ENCODE measurements at places on chromosomes 3 and 15.

- DNase-seq, result no peak
Observed at GRCh38 chr3:57792198-57792597, 36.1 kb downstream of the SLMAP start.

- DNase-seq, result no peak
Observed at GRCh38 chr3:64368257-64369020, 143.2 kb upstream of the PRICKLE2 start.

GRCh38 chr3:1734494-1735122 is 364.1 kb upstream of the CNTN4 start:
- DNase-seq, result no peak

DNA sequence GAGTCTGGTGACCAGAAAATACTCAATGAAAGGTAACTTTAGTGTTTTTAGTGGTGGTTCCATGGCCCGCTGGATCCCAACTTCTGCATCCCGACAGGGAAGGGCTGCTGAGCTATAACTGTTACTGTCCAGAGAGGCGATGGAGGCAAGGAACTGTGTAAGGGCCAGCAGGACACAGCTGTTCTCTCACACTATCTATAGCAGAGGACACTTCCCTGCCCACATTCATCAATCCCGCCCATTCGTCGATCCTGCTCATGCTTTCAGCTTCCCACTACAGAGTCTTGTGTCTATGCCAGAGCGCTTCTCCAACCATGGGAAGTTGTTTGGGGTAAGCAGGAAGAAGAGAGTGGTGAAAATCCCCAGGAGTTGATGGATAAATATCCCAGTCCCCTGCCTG is 8.4 kb downstream of the COLQ start:
- DNase-seq, result no peak

DNA sequence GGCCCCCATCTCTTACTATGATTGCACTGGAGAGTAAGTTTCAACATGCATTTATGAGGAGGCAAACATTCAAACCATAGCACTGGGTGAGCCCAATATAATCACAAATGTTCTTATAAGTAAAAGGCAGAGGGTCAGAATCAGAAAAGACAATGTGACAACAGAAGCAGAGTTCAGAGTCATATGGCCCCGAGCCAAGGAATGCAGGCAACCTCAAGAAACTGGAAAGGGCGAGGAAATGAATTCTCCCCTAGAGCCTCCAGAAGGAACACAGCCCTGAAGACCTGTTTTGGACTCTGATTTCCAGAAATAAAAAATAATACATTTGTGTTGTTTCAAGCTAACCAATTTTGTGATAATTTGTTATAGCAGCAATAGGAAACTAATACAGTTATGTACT is 81.3 kb upstream of the ABI3BP start:
- no peak for DNase-seq

GRCh38 chr3:29064085-29064484 is 216.8 kb upstream of the RBMS3 start:
- DNase-seq, result no peak

DNA sequence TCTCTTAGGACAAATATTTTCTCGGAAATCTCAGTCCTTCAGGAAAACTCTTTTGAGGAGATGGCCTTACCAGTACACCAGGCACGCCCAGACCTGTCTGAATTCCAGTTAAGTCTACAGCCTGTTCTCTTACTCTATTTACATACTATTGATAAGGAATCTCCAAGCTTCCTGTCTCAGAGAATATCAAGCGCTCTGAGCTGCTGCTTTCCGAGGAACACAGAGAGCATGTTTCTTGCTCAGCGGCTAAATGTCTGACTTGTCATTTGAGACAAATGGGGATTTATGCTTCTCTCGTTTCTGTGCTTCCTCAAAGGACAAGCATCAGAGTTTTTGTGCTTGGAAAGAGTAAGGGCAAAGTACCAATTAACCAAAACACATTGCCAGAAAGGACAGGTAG is 112.4 kb upstream of the CCDC54 start:
- DNase-seq, result no peak

DNA sequence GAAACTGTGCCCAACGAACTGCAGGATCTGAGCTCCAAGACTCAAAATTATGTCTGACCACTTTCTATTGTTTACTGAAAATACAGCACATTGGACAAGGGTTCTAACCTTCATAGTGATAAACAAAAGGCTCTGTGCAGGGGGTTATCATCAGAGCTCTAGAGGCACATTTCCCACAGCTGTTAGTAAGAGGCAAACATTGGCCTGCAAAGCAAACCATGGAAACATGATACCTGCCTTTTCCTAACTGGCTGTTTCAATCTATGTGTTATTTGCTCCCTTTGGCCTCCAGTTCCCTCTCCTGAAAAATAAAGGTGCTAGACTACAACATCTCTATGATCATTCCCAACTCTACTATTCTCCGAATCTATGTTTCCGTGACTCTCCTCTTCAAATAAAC is 159.7 kb upstream of the ARHGEF26 start:
- DNase-seq, result no peak

GRCh38 chr3:115218859-115219258 is 71.8 kb upstream of the ZBTB20 start:
- DNase-seq, result no peak

DNA sequence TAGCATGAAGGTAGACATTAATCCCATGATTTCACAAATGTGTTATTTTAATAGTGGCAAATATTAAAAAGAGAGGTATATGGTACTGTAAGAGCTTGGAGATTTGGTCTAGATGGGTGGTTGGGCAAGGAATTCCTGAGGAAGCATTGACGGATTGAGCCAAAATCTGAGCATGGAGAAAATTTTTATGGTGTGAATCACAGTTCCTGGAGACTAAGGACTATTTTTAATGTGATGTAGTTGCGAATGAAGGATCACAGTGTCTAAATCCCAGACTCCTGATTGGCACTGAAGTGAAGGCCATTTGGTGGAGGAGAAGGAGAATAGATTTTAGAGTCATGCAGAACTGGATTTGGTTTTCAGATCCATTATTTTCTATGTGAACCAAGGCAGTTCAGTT is 188.7 kb upstream of the FEZF2 start:
- DNase-seq, result no peak

- DNase-seq, result no peak
Observed at GRCh38 chr3:192417017-192417416, 310.3 kb downstream of the FGF12 start.

DNA sequence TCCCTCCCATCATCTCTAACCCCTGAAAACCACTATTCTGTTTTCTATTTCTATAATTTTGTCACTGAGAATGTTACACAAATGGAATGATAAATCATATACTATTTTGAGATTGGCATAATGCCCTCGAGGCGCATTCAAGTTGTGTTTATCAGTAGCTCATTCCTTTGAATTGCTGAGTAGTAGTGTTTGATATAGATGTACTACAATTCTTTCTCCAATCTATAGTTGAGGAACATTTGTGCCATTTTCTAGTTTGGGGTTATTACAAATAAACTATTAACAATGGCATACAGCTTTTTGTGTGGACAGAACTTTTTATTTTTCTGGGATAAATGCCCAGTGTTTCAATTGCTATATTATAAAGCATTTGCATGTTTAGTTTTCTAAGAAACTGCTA is 86.0 kb downstream of the CCR1 start:
- DNase-seq, result no peak

GRCh38 chr3:188001093-188001492 is 152.9 kb upstream of the LPP start:
- no peak for DNase-seq

DNA sequence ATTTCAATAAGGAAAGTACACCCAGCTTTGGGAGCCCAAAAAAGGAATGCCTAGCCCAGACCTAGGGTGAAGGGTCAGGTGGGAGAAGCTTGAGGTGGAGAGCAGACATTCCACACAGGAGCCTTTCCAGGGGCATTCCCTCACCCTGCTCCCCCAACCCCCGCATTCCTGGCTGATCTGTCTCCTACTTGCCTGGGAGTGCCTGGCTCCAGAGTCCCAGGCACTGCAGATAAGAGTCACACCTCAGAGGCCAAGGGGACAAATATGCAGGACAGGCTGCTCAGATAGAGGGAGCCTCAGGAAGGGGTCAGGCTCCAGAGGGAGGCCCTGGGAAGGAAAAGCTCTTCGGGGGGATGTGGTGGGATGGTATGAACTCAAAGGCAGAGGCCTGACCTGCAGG is 20.8 kb upstream of the HCN4 start:
- DNase-seq, result no peak

DNA sequence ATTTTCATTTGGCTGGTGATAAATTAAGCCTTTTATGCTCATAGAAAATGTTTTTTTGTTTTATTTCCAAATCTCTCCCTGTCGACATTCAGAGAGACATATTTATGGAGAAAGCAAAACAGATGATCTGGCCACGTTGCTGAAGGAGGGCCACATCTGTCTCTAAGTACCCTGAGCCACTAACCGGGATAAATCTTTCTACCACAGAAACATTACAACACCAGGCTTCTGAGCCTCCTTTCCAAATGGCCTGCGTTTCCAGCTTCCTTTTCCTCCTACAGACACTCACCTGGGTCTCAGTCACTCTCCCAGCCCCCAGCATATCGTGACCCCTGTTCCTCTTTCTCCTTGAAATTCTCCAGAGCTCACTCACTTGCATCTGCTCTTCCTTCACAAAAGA is 161.0 kb downstream of the ARRDC4 start:
- DNase-seq, result no peak

GRCh38 chr15:34126522-34126921 is 24.6 kb downstream of the PGBD4 start:
- no peak for DNase-seq

- DNase-seq, result no peak
Observed at GRCh38 chr3:135106445-135106844, 311.4 kb downstream of the EPHB1 start.

DNA sequence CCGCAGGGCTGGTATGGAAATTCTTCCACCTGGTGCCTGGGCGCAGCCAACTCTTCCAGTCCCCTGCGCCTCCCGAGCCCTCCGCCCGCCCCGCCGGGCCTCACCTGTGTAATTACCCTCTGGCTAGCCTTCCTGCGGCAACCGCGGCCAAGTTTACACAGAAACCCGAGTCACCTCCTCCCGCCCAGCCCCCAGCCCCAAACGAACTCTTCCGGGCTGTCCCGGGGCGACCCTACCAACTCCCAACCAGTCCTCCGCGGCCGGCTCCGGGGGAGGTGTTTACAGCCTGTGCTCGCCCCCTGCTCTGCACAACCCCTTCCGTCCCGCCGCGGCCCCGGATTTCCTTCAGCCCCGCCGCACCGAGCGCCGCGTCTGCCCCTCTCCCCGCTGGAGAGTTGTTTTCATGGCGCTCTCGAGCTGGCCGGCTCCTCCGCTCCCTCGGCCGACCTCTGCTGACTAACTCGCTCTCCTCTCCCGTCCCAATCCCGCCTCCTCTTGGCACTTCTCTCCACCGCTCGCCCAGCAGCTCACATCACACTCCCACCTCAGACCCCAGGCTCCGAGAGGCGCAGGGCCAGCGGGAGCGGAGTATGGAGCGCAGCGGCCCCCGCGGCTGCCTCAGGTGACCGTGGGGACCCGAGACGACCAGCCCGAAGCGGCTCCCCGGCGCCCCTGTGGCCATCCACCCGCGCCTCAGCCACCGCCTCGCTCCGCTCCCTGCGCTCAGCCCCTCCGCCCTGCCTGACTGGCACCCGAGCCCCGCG is 538 bp downstream of the ATOSA start:
- peak; percentile 63 for DNase-seq

GRCh38 chr3:45537970-45538640 is 56.4 kb upstream of the LIMD1 start:
- DNase-seq, result no peak

- DNase-seq, result no peak
Observed at GRCh38 chr3:72579191-72579580, 269.1 kb downstream of the SHQ1 start.

DNA sequence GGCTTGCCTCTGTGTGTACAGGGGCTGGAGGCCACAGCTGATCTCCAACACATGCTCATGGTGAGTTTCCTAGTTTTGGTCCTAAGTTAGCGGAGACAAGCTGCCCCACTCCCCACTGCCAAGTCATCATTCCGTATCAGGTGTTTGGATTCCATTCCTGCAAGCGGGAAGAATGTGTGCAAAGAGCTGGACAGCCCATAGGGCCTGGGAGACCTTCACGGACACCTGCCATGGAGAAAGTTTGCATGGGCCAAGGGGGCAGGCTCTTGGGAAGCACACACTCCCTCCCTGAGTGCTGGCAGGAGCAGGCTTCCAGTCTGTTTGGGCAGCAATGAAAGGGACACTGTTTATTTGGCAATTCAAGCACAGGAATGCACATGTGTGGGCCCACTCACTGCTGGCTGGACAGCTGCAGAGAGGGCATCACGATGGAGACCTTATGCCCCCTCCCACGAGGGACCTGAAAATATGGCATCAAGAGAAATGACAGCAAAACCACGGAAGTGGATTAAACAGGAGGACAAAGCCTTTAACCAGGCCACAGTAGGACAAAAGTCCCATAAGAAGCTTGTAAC is 149.7 kb downstream of the KLF13 start:
- no peak for DNase-seq

DNA sequence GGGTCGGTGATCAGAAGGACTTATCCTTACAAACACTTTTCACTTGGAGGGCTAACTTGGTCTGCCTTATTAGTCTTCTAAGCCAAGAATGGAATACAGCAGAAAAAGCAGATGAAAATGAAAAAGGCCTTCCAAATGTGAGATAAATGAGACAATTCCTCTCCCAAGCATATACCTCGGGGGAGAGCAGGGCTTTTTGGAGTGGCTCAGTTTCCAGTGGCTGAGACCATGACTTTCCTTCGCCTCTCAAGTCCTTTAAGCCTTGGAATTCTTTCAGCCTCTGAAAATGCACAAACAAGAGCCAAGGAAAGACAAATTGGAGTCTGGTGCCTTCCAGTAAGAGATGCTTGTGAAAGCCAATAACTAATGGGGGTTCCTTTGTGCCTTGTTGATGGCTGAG is 130.9 kb downstream of the DTWD1 start:
- DNase-seq, result no peak

DNA sequence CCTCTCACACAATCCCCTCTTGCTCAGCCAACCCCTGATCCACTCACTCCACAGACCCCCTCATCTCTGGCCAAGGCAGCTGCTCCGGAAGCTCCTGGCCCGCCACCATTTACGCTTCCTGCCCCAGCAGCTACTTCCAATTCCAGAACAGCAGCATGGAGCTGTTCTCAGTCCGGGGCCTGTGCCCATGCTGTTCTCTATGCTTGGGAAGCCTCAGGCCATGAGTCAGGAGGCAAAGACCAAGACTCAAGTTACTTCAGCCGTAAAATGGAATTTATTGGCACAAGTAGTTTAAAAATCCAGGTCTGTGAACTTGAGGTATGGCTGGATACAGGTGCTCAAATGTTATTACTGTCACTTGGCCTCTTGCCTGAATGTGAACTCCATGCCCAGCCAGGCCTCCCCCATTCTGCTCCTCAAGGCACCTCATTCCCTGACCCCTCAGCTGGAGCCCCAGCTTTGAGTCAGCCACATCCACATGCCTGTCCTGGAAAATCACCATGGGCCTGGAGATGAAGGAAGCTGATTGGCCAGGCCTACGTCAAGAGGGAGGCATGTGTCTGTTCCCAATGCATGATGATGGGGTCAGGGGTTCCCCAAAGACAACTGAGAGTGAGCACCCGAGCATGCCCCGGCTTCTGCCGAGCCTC is 31.4 kb upstream of the CACNA2D2 start:
- DNase-seq, result no peak

GRCh38 chr3:183428447-183429211 is at the start of gene MCF2L2:
Gene MCF2L2 (minus strand): TSS chr3:183428619. CDS start chr3:183427977, 642 bp downstream.
- peak; percentile 84 for DNase-seq

Data from activated naive CD4-positive, alpha-beta T cell treated with Interleukin-2 at 50 U/mL for 16 hours (primary cell).